NAMALWA (cell line): ENCODE measurements at places on chromosomes 6 and 20.

DNA sequence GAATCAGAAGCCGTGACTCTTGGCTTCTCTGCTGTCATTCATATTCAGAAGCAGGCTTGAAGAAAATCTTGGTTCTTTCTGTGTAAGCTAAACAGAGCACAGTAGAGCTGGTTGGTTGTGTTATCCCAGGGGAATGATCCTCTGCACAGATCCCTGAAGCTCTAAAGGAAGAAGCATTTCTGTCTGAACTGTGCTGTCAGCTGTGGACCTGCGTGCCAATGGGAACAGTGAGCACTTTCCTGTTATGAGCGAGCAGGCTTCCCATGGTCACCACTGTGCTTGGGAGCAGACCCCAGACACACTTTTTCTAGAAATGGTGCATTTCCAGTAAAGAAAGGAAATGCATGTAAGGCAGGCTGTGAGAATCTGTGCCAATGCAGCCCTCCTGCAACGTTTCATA is 490.2 kb downstream of the EPM2A start:
- no peak for DNase-seq

GRCh38 chr6:169253337-169254238 is at the start of gene THBS2:
Gene THBS2 (minus strand): TSS chr6:169253846. CDS start chr6:169250784, 3,062 bp downstream.
- no peak for DNase-seq

DNA sequence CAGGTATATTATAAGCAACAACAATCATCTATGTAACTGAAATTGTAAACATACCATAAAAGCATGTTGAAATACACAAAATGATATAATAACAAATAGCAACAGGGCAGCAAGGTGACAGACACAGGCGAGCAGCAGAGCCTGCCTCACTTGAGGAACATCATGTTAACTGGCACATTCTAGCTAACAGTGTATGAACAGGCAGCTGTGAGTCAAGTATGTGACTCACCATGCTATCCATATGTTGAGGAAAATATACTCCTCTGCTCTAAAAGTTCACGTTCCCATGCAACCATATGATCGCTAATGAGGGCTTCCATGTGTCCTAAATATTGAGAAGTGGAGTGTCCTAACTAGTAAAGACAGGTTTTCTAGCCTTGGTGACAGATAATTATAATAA is 18.4 kb downstream of the SERAC1 start:
- no peak for DNase-seq

- no peak for DNase-seq
Measured at GRCh38 chr20:59871096-59871495, 62.3 kb downstream of the SYCP2 start.

DNA sequence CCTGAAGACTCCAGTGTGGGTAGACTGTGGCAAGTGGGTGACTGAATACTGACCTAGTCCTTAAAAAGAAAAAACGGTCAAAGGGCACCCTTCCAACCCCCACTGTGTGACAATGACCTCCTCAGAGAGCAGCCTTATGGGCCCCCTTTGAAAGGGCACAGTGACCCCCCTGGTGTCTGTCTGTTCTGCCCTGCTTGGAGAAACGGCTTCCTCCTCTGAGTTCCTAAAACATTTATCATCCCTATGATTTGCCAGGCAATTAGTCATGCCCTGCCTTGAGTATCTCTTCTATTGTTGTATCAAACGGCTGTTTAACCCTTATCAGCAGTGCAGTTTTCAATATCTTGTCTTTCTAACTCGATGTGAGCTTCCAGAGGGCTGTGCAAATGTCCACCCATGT is 21.0 kb upstream of the STX16 start:
- no peak for DNase-seq

GRCh38 chr6:40323881-40324634 is 263.1 kb downstream of the LRFN2 start:
- no peak for DNase-seq

DNA sequence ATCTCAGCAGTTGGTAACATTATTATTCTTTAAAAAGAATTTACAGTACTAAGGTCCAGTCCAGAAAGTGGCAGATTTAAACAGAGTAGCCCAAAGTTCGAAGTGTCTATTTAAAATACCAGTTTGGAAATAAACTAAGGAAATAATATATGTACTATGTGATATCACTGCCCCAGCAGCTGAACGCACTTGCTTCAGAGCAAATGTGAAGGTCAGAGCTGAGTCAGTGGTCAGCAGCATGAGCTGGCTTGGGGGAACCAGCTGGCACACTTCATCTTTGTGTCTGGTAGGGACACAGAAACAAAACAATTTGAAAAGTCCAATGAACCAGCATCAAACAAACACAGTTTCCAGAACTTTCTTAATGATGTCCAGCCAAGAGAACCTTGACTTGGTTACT is 15.4 kb downstream of the TMEM14B start:
- no peak for DNase-seq

DNA sequence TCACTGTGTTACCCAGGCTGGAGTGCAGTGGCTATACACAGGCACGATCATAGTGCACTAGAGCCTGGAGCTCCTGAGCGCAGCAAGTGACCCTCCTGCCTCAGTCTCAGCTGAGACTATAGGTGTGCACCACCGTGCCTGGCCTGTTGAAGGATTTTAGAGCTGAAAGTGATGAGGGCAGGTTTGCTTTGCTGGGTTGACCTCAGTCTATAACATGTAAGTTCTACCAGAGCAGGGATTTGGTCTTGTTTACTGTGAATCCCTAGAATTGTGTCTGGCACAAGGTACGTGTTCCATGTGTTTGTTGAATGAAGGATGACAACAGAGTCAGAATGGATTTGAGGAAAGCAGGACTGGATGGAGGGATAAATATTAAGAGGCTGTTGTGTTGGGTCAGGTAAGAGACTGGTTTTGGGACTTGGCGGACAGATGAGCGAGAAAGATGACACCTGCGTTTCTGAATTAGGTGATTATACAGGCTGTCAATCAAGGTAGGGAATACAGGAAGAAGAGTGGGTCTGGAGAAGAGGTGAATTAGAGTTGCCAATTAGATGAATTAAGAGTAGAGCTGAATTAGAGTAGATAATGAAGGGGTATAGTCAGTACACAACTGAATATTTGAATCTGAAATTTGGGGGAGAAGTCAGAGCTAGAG is 6.5 kb downstream of the ASXL1 start:
- no peak for DNase-seq

DNA sequence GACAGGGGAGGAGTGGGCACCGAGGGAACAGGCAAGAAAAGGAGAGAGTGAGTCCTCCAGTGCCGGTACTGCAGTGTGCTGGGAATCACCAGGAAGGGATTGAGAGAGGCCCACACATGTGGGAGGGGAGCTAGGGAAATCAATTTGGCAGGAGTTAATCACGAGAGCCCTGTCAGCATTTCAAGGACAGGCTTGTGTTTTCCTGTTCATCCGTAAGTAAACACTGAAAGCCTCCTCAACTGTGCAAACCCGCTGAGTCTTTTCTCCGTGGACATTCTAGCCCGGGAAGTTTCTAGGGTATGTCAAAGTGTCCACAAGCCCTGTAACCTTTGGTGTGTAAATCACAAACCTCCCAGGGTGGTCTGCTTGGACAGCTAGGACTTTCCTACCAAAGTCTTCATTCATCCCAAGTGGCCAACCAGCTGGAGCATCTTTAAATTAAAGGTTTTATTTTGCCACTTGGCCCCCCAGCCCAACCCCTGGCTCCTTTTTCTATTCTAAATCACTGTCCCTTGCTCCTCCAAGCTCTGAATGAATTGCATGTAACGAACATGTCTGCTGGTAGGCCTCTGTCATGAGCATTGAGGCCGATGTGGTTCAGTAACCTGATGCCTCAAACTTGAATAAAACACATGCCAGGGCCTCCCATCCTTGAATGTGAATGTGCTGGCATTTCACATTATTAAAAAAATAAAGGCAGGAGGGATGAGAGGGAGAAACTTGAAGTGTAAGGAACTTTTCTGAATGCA is 149.1 kb downstream of the ZNF217 start:
- DNase-seq = no peak

- peak; percentile 96 for DNase-seq
Measured at GRCh38 chr20:57398231-57398821, 7.1 kb downstream of the RBM38 start.

GRCh38 chr6:128538763-128539162 is 18.4 kb upstream of the PTPRK start:
- no peak for DNase-seq

DNA sequence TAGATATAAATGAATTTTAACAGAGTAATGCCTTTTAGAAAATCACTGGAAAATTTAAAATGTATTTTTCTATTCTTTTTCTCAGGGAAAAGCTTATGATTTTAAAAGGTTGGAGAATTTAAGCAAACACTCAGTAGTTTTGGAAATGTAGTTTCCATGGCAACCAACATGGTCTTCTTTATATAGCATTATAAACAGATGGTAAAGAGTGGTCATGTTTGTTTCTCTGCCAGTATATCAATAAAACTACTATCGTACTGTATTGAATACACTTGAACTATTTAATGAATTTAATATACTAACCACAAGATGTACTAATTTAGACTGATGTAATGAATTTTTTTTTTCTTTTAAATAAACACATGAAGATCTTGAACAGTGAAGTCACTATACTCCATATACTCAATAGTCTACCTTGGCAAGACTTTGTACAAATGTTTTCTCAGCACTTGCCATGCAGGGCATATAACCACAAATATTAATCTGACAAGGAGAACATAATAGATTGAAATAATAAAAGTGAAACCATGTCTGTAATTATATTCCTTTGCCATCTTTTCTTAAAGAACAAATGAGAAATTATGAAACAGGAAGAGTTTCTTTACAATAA is 105.5 kb downstream of the PDSS2 start:
- no peak for DNase-seq

- DNase-seq = no peak
Measured at GRCh38 chr6:144935661-144936060, 650.5 kb downstream of the UTRN start.

DNA sequence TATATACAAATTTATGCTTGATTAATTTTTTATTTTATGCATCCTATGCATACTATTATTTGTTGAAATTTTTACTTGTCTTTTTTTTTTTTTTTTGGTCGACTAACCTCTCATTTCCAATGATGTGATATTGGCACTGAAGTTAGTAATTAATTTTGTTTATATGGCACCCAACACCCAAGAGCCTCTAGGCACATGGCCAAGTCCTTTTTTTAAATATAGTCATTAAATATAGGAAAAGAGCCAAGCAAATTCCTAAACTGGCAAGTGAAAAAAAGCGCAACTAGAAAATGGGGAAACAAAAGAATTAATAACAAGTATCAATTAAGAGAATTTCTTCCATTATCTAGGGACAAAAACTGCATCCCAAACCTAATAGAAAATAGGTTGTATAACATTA is 85.5 kb upstream of the HS3ST5 start:
- DNase-seq = no peak

DNA sequence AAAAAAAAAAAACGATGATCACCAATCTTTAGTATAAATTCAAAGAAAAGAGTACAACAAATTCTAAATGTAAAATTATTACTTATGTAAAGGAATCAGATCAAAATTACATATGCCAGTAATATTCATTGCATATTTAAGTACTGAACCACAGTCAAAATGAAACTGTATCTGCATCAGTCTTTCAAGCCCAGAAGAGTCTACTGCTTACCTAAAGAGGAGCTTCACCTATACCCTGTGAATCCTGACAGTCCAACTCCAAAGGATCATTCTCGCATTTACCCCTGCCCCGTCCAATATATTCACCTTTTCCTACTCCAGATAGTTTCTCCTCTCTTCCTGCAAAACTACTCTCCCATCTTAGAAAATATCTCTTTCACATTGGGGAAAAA is 9.2 kb downstream of the ATG5 start:
- DNase-seq = no peak

- DNase-seq = peak; percentile 76
Measured at GRCh38 chr6:126170978-126171382, 168.9 kb upstream of the CENPW start.

DNA sequence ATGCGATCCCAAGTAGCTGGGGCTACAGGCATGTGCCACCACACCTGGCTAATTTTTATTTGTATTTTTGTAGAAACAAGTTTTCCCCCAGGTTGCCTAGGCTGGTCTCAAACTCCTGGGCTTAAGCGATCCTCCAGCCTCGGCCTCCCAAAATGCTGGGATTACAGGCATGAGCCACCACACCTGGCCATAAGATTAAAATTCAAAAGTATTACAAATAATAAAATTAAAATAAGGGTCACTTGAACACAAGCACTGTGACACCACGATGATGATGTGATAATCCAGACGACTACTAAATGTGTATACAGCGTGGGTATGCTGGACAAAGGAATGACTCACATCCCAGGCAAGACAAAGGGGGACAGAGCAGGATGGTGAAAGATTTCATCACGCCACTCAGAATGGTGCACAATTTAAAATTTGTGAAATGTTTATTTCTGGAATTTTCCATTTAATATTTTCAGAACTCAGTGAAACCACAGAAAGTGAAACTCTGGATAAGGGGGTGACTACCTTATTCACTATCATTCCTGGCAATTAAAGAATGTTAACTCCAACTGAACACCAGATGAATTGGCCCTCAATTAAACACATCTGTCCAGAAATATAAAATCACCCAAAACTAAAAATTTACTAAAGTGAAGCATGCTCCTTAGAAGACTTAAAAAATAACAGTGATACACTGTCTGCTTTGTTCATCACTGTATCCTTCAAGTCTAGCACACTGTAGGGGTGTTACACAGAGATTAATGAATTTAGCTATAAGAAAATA is 13.1 kb downstream of the B4GALT5 start:
- no peak for DNase-seq

GRCh38 chr6:125340175-125340835 is 38.5 kb upstream of the HDDC2 start:
- no peak for DNase-seq

DNA sequence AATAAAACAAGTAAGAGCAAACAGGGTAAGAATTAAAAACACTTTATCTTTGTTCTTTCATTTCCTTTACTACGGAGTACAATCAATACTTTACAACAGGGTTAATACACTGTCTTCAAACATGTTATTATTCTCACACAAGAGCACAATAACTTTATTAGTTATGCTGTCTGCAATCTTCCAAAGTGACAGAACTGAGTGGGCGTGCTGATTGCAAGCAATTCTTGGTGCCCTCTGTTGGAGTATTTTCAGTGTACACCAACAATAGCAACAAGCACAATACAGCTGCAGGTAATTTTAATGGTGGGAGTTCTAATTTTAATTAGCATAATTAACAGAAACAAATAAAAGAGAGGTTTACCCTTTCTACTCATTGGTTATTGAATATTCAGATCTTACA is 33.9 kb upstream of the PTPRK start:
- DNase-seq = no peak

- no peak for DNase-seq
Measured at GRCh38 chr6:42154461-42155209, 12.2 kb upstream of the C6orf132 start.

GRCh38 chr6:37104824-37105147 is 65.2 kb upstream of the PIM1 start:
- no peak for DNase-seq

DNA sequence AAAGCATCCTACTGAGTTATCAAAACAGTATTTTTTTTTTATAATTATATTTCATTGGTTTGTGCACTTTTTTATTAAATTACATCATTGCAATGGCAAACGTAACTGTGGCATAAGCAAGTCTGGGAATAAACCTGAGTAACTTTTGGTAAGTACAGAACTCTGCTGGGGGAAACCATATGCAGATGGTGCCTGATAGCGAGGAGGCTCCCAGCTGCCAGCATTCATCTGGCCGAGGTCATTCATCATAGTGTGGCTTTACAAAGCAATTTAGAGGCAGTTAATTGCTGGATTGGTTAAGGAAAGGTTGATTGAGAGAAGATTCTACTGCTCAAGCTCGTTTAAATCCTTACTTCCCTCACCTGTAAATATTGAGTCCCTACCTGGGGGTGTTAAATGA is 52.6 kb downstream of the HECA start:
- no peak for DNase-seq

- peak; percentile 73 for DNase-seq
Measured at GRCh38 chr6:44224029-44224964, 902 bp downstream of the SLC29A1 start.
